ENCODE measurements at places on chromosomes 16 and 17. TPM values are rescaled to one million over a fixed set of nuclear protein-coding genes. Genes with fewer than 3 reads are reported as not detected.

GRCh38 chr17:10768750-10769251, 35.1 kb downstream of the TMEM238L start:
- H3K36me3 ChIP-seq = peaks cover 5% of the 10 kb centered on the region
- DNase-seq = no peak
- no peaks in the 10 kb centered on the region for H3K4me1 ChIP-seq
- no peak overlapping the region for H3K4me3 ChIP-seq
- H3K27ac ChIP-seq = no peak overlapping the region

GRCh38 chr16:14606102-14606501, 24.0 kb downstream of the PARN start:
- peaks cover 53% of the 10 kb centered on the region for H3K36me3 ChIP-seq
- no peak overlapping the region for H3K27ac ChIP-seq
- H3K27me3 ChIP-seq = no peaks in the 10 kb centered on the region
- no peak overlapping the region for H3K4me3 ChIP-seq
- H3K4me1 ChIP-seq = peaks cover 4% of the 10 kb centered on the region

- H3K4me3 ChIP-seq = no peak overlapping the region
- no peak overlapping the region for H3K27ac ChIP-seq
- H3K27me3 ChIP-seq = no peaks in the 10 kb centered on the region
- no peak for DNase-seq
- H3K4me1 ChIP-seq = no peaks in the 10 kb centered on the region
Measured at GRCh38 chr17:68133346-68134045, 98.0 kb downstream of the KPNA2 start.

DNA sequence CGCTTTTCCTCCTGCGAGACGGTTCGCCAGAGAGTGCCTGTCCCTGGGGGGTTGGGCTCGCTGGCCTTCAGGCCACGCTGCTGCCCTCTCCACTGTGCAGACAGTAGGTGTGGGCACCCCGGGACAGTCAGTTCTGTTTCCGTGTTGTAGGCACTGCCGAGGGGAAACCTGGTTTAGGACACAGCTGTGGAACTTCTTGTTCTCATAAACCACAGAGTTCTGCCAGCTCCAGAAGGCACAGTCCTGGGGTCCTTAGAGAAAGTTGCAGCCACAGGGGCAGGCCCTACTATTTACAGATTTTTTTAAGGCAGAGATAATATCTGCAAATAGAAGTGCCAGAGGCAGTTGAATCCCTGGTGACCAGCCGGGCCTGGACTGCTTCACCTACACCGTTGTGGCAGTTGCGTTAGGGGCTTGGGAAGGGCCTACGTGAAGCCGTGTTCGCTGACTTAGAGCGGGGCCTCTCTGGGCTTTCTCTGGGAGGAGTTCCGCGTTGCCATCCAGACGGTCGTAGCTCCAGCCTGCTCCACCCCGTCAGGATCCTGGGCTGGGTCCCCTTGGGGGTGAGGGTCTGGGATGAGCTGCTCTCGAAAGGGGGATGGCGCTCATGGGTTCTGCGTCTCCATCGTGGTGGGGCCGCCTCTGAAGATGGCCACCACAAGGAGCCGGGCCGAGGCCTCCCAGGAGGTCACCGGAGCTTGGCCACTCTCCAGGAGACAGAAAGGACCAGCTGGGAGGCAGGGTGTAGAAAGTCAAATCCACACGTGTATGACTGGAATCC, 126.3 kb downstream of the BANP start:
- H3K36me3 ChIP-seq = peaks cover 17% of the 10 kb centered on the region
- no peak for DNase-seq
- no peak overlapping the region for H3K27ac ChIP-seq
- H3K27me3 ChIP-seq = no peaks in the 10 kb centered on the region

EVPL gene
- 0.02 TPM for total RNA-seq
